ENCODE measurements at places on chromosomes 4 and X.

- DNase-seq: no peak
Observed at GRCh38 chr4:169174247-169174646, 96.5 kb downstream of the SH3RF1 start.

GRCh38 chr4:106344647-106344970 is 24.0 kb downstream of the GIMD1 start:
- DNase-seq: no peak

GRCh38 chr4:67575232-67576058 is 16.9 kb downstream of the STAP1 start:
- DNase-seq: no peak

DNA sequence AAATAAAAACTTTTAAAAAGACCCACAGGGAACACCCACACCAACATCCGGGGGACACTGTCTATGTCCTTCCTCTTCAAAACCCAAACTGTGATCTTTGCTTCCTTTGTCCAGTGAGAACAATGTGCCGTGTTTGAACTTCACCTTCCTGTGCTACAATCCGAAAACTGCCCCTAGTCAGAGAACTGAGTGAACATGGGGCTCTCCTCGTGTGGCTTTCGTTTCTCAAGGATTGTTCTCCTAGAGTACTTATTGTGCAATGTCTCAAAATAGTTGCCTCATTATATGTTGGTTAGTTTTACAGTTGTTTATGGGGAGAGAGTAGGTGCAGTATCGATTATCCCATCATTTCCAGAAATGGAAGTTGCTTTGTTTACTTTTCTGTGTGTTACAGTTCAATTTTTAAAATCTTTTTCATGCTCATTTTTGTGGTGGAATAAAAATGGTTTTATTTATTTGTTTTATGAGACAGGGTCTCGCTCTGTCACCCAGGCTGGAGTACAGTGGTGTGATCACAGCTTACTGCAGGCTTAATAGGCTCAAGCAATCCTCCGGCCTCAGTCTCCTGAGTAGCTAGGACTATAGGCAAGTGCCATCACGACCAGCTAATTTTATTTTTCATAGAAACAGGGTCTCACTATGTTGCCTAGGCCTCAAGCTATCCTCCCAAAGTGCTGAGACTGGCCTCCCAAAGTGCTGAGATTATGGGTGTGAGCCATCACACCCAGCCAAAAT is 29.9 kb downstream of the RBMX start:
- no peak for DNase-seq

DNA sequence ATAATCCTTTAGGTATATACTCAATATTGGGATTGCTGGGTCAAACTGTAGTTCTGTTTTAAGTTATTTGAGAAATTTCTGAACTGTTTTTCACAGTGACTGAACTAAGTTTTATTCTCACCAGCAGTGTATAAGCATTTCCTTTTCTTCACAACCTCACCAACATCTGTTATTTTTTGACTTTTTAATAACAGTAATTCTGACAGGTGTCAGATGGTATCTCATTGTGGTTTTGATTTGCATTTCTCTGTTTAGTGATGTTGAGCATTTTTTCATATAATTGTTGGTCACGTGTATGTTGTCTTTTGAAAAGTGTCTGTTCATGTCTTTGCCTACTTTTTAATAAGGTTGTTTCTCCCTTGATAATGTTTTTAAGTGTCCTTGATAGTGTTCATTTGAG is 112.6 kb downstream of the LINC00632 start:
- DNase-seq: no peak

DNA sequence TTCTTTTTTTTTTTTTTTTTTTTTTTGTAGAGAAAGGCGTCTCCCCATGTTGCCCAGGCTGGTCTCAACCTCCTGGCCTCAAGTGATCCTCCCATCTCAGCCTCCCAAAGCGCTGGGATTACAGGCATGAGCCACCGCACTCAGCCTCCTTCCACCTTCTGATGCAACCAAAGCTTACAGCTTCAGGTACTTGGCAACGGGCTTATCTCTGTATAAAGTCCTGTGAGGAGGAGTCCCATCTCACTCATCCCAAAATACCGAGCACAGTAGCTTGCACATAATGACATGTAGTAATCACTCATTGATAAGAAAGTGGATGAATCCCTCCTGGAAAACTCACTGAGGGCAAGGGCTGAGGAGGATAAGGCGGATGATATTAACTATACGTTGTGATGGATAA is 19.1 kb downstream of the IRF2 start:
- no peak for DNase-seq

- DNase-seq: no peak
Observed at GRCh38 chrX:123422875-123423274, 238.8 kb downstream of the GRIA3 start.

DNA sequence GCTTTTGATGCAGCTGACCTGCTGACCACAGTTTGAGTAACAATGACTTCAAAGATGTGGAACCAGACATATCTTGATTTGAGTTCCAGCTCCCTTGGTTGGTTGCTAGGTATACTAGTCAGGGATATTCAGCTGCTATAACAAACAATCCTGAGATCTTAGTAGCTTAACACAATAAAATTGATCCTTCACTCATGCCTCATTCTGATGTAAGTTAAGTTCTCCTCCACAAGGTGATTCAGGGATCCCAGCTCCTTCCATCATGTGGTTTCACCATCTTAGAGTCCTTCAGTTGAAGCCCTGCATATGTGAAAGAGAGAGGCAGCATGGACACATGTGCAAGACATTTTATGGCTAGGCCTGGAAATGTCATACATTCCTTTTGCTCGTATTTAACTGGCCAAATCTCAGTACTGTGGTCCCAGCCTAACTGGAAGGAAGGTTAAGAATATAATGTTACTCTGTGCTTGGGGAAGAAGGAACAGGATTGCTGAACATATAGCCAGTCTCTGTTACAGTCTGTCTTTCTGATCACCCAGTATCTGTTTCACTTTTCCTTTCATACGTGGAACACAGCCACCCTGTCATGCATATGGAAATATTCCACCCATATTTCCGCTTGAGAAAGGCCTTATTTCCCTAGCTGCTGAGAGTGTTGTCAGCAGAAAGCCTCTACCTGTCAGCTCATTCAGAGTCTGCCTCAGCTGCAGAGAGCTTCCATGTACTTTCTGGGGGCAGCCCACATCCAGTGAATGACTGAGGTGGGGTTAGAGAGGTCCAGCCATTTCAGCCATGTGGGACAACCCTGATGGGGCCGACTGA is 7.1 kb downstream of the SMIM9 start:
- DNase-seq: no peak

GRCh38 chrX:63585936-63586335 is 199.1 kb downstream of the ARHGEF9 start:
- DNase-seq: no peak

GRCh38 chrX:101377547-101377946 is 8.4 kb downstream of the BTK start:
- DNase-seq: no peak

- DNase-seq: no peak
Observed at GRCh38 chr4:25308306-25308705, 4.3 kb upstream of the ZCCHC4 start.

- DNase-seq: no peak
Observed at GRCh38 chr4:83629945-83630721, 94.2 kb downstream of the GPAT3 start.

GRCh38 chr4:122914292-122914904 is 8.0 kb downstream of the NUDT6 start:
- no peak for DNase-seq

GRCh38 chrX:38923451-38923969 is 122.3 kb downstream of the MID1IP1 start:
- DNase-seq: no peak

- DNase-seq: no peak
Observed at GRCh38 chr4:54332542-54332941, 103.4 kb downstream of the PDGFRA start.

DNA sequence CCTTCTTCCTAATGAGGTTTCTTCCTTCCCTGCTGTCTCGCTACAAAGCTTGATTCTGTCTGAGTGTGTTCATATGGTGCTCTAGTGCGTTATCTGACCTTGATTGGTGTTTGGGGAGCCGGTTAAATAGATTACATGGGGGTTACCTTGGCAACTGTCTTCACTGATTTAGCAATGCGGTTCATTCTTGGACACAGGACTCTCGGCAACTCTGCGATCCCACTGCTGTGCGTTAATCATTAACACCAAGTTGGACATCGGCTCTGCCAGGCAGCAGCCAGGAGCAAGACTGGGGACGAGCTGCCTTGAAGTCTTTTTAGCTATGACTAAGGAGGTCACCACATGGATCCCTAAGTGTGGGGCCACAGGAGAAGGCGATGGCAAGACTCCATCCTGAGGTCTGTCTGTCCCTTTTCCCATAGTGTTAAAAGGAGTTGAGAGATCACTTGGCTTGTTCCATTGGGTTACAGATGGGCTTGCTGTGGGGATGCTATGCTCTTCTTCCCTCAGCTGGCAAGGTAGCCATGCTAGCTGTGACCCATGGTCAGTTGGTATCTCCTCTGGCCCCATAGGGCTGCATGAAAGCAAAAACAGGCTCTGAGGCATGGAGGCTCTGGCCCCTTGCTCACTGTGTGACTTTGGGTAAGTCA is 93.4 kb upstream of the MAMLD1 start:
- no peak for DNase-seq

GRCh38 chr4:43316813-43317212 is 424.3 kb downstream of the GRXCR1 start:
- no peak for DNase-seq

GRCh38 chrX:150692831-150693724 is at the start of gene MTMR1:
Gene MTMR1 (plus strand): TSS chrX:150693396. CDS start chrX:150693531, 135 bp downstream.
- DNase-seq: peak; percentile 55

DNA sequence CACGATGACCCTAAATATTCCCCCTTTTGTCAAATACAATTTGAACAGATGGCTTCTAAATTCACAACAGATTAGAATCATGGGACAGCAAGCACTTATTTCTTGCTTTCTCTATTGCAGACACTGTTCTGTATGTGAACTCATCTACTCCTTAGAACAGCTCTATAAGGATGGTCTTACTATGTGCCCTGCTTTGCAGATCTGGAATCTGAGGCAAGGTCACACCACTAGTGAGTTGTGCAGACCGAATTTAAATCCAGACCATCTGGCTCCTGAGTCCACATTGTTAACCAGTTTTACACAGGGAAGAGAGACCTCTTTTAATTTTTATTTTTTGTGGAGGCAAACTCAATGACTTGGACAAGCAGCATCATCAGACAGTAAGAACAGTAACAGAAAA is 50.2 kb downstream of the GPRIN3 start:
- no peak for DNase-seq

- DNase-seq: no peak
Observed at GRCh38 chrX:96449896-96450295, 234.7 kb upstream of the DIAPH2 start.

DNA sequence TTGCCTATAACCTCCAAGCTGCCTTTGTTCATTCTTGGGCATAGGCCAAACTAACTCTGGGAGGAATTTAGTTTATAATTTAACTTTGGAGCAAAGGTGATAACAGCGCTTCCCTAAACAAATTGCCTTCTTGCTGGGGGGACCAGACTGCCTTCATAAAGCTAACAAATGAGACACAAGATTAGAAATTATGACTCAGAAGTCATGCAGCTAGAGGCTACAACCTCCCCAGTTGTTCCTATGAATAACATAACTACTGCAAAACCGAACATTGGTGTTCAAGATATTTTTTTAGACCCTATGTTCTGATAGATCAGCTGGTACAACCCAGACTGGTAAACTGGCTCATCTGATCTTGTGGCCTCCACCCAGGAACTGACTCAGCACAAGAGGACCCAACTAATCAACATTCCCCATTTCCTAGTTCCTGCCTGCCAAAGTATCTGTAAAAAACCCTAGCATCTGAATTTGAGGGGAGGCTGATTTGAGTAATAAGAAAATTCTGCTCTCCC is 22.0 kb upstream of the TMPRSS11B start:
- DNase-seq: no peak

- no peak for DNase-seq
Observed at GRCh38 chrX:20128670-20129069, 12.0 kb upstream of the MAP7D2 start.

DNA sequence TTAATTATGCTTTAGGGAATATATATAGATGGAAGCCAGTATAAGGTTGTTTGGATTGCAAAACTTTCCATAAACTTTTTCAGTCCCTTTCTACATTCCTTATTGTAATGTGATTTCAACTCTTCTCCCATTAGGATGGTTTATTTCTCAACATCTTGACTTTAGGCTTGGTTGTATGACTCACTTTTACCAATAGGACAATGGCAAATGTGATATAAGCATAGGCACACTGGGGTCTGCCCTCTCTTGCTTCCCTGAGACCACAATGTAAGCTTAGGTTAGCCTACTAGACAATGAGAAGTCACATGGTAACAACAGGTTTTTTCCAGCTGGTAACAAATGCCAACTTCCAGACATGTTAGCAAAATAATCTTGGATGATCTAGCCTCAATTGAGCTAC is 163.3 kb upstream of the RBPJ start:
- DNase-seq: no peak

- DNase-seq: no peak
Observed at GRCh38 chrX:39514801-39515200, 583.0 kb downstream of the BCOR start.

DNA sequence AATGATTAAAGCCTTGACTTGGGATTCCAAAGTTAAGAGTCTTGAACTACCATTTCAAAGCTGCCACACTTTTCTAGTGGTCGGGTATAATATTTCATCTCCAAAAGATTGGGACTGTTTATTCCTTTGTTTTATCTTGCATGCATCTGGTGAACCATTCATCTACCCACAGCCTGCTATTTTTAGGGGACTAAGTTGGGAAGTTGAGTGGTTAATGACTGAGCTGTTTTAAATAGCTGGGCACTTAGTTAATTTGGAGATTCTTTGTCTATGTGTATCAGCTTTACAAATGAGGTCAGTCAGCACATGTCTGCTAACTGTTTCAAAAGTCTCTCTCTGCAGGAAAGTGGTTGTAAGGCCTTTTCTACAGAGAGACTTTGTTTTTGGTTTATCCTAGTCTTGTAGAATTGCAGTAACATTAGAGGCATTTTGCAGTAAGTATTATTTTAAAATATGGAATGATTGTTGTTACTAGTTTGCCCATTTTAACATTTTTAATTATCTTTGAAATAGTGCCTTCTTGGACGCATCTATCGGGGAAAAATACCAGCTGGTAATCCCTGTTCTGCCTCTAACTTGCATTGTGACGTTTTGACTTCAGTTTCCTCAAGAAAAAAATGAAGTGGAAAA is 8.2 kb downstream of the BMP2K start:
- DNase-seq: no peak

GRCh38 chrX:2485789-2486345 is 14.9 kb downstream of the DHRSX start:
- no peak for DNase-seq
